Daoy (cell line): ENCODE measurements at places on chromosomes 16 and 17. TPM values are rescaled to one million over a fixed set of nuclear protein-coding genes. Genes with fewer than 3 reads are reported as not detected.

- DNase-seq, result peak; percentile 31
Observed at GRCh38 chr17:81125573-81126081, 39.7 kb upstream of the PVALEF start.

- DNase-seq, result no peak
Observed at GRCh38 chr16:66592814-66593213, 11.7 kb upstream of the CMTM3 start.

DNA sequence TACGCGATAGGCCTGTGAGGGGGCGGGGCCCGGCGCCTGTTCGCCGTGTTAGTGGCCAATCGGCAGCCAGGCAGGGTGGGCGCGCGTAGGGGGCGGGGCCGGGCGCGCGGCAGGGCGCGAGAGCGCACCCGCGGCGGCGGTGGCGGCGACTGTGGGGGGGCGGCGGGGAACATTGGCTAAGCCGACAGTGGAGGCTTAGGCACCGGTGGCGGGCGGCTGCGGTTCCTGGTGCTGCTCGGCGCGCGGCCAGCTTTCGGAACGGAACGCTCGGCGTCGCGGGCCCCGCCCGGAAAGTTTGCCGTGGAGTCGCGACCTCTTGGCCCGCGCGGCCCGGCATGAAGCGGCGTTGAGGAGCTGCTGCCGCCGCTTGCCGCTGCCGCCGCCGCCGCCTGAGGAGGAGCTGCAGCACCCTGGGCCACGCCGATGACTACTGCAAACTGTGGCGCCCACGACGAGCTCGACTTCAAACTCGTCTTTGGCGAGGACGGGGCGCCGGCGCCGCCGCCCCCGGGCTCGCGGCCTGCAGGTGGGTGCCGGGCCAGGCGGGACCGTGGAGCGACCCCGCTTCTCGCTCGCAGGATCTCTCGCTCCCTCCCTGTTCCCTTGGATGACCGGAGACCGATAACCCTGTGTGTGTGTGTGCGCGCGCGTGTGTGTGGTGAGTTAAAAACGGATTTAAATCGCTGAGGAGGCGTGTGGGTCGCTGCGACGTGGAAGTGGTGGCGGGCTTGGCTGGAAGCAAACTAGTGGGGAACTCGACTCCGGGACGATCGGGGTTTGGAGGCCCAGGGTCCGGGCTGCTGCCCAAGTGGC, at the start of gene NFATC3:
NFATC3 (plus strand) TSS at position 112 of the 813 bp plus-strand sequence; CDS start at position 424, 312 bp downstream.
- DNase-seq, result peak; percentile 96

DNA sequence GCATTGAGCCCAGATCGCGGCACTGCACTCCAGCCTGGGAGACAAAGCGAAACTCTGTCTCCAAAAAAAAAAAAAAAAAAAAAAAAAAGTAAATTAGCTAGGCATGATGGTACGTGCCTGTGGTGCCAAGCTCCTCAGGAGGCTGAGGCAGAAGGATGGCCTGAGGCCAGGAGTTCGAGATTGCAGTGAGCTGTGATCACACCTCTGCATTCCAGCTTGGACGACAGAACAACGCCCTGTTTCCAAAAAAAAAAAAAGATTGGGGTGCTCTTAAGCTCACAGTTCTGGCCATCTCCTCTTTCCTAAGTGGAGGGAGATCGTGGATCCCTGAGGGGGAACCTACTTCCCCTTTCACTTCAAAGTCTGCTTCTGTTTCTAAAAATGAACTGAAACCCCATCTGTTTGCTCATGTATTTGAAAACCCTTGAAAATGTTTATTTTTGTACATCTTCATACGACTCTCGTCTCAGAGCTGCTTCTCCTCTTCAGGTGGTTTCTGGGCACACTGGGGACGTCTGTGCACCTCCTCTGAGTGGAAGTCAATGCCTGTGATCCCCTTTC, 138.8 kb downstream of the PRKCA start:
- no peak for DNase-seq

GRCh38 chr17:70172449-70172848, 3.1 kb downstream of the KCNJ2 start:
- no peak for DNase-seq

GRCh38 chr16:25033852-25034251, 18.7 kb upstream of the ARHGAP17 start:
- peak; percentile 69 for DNase-seq

Gene MT1G
- 8.2 and 16.3 TPM in 2 replicates for total RNA-seq

DNA sequence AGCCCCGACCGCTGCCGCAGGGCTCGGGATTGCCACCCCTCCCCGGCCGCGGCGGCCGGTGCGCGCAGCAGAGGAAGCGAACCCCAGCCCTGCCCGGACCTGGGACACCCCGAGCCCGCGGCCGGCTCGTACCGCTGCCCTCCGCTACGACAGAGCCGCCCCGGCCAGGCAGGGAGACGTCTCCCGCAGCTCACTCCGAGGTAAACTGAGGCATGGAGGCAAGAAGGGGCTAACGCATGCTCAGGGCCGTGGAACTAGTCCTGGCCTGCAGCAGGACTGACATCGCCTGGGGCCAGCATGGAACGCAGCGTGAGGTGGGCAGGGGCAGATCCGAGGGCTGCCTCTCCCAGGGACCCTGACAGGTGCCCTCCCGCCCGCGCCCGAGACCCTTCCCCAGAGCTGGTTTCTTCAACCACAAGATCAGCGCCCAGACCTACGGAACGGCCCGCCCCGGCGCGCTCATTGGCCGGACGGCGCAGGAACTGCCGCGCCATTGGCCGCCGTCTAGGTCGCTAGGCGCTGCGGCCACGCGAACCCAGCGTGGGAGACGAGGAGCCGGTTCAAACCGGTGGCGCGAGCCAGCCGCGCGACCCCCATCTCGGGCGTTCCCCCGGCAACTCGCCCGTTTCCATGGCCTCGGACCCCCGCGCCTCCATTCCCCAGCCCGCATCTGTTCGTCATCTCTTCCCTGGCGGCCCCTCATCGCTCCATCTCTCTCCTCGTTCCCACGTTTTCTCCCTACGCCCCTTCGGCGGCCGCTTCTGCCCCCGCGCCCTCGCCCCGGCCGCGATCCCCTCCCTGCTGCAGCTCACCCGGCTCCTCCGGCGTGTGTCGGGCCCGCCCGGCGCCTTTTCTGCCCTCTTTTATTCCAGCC, at the start of gene SLC43A2:
SLC43A2 (minus strand) TSS at position 853 of the 874 bp plus-strand sequence. CDS start 960 bp downstream, outside the sequence.
- peak; percentile 93 for DNase-seq

Gene TCAP
- not detected in 2 replicates for total RNA-seq

Gene SEZ6L2
- total RNA-seq, result 2.6 and 27.0 TPM in 2 replicates

- no peak for DNase-seq
Observed at GRCh38 chr17:78997881-78998280, 11.7 kb downstream of the CANT1 start.

DNA sequence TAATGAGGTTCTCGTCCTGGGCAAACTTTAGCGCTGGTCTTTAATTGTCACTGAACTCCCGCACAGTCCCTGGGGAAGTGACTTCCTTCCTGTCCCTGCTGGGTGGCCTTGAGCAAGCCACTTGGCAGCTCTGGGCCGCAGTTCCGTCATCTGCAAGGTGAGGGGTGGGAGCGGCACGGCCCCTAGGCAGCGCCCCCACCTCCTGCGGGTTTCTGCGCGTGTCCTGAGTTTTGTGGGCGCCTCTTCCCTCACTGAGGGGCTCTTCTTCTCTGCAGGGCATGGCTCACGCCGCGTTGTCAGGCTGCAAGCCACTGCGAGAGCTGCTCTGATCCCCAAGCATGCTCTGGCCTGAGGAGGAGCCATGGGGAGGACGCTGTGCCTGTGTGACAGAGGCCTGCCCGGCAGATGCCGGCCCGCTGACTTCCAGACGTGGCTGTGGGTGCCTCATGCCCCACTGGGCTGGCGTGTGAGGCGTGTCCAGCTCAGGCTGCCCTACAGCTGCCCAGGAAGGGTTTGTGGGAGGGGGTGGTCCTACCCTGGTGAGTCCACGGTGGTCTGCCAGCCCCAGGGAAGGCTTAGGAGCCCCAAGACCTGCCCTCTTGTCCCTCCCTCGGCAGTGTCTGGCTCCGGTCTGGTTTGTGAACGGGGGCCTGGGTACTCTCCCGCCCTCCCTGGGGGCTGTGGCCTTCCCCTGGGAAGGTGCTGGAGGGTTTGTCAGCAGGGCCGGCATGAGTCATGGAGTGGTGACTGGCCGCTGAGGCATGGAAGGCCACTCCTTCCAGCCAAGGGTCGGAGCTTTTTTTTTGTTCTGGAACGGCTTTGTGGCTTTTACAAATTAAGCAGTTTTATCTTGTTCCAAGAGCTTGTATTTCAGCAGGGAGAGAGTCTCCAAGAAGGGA, 182.0 kb downstream of the SEC14L1 start:
- DNase-seq, result peak; percentile 99

DNA sequence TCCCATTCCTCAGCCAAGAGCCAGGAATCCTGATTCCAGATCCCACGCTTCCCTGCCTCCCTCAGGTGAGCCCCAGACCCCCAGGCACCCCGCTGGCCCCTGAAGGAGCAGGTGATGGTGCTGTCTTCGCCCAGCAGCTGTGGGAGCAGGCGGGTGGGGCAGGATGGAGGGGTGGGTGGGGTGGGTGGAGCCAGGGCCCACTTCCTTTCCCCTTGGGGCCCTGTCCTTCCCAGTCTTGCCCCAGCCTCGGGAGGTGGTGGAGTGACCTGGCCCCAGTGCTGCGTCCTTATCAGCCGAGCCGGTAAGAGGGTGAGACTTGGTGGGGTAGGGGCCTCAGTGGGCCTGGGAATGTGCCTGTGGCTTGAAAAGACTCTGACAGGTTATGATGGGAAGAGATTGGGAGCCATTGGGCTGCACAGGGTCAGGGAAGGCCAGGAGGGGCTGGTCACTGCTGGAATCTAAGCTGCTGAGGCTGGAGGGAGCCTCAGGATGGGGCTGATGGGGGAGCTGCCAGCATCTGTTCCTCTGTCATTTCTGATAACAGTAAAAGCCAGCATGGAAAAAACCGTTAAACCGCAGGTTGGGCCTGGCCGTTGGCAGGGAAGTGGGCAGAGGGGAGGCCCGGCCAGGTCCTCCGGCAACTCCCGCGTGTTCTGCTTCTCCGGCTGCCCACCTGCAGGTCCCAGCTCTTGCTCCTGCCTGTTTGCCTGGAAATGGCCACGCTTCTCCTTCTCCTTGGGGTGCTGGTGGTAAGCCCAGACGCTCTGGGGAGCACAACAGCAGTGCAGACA, at the start of gene SPN:
SPN (plus strand) TSS at position 232 of the 791 bp plus-strand sequence; CDS start at position 714, 482 bp downstream.
- DNase-seq, result no peak

DNA sequence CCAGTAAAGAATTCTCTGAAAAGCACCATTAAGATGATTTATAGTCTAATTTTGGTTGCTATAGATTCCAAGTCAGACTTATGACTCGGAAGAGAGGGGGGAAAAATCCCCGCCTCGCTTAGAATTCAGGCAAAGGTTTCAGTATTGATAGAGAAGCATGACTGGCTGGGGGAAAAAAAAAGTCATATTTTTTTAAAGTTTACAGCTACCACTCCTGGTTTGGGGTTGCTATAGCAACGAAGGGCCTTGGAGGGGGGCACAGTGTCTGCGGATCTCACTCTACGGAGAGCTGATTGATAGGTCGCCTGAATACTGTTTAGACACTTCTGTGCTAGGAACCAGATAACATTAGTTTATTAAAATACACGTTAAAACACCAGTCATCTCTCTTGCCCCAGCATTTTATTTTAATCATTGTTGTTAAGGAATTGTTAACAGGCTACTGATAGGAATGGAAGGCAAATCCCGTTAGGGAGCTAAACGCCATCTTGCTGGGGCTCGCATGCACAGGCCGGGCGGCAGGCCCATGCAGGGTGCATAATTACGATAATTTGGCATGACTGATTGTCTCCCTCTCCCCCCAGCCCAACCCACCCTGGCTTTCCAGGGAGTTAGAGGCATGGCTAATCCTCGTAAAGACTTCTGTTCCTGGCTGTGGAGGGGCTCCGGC, 380.0 kb upstream of the XYLT1 start:
- no peak for DNase-seq

Gene KRTAP4-2
- total RNA-seq, result not detected in 2 replicates

- no peak for DNase-seq
Observed at GRCh38 chr17:63440127-63440769, 5.9 kb downstream of the CYB561 start.

DNA sequence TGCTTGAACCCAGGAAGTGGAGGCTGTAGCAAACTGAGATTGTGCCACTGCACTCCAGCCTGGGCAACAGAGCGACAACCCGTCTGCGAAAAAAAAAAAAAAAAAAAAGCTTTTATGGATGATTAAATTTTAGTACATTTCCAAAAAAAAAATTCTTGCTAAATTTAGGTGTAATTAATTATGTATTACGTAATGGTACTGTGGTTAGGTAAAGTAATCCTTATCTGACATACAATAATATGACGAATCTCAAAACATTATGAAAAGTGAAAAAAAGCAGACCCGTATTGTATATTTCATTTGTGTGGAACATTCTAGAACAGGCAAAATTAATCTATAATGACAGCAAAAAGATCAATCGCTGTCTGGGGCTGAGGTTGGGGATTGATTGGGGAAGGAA, 10.3 kb upstream of the CORO1A start:
- no peak for DNase-seq

DNA sequence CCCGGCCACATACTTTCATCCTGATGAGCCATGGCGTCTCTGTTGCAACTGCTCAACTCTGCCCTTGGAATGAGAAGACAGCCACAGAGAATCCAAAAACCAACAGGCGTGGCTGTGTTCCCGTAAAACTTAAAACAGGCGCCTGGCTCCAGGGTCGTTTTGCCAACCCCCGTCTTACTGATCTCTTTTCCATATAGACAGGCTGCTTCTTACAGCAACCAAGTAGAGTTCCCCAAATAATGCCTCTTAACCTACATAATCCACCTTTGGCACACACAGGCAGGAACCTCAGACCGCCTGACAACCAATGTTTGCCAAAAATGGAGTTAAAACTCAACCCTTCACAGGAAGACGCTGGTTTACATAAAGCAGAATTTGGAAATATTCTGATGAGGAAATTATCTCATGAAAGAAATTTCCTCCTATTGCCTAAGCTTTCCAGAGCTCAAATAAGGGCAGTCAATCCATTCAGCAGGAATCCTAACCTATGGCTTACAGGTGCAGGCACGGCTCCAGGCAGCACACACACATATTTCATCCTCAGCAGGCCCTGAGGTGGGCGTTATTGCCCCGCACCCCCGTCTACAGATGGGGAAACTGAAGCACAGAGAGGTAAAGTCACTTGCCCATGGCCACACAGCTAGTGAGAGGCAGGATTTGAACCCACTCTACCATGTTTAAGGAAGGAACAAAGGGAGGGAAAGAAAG, 35.8 kb downstream of the LITAF start:
- DNase-seq, result no peak

Gene P2RX1
- not detected in 2 replicates for total RNA-seq

- DNase-seq, result no peak
Observed at GRCh38 chr17:2713881-2714280, 2.3 kb upstream of the CLUH start.

- DNase-seq, result no peak
Observed at GRCh38 chr17:78779850-78780249, 2.2 kb downstream of the CYTH1 start.

DNA sequence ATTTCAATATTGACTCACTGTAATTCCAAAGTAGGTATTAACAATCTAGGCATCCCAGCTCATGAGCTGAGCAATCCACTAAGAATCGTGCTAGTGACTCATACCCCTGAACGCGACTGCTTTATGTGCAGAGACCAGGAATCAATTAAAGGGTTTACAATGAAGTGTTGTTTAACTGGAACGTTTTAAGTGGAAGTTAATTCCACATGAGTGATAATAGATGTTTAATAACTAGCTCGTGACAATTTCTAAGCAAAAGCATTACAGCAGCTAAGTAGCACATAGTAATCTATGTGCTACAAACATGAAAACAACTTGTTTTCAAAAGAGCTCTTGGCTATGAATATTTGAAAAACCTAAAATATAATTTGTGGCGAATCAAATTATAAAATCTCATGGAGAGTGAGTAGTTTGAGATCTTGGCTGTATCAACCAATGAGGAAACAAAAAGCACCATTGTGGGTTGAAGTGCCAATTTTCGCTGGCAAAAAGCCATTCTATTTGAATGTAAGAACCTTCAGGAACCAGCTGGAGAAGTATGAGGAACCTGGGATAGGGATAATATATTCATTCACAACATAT, 9.4 kb downstream of the GJC1 start:
- peak; percentile 88 for DNase-seq
